Activated naive CD8-positive, alpha-beta T cell treated with anti-CD3 and anti-CD28 coated beads for 36 hours (primary cell): ENCODE measurements at places on chromosomes 16 and 17. TPM values are rescaled to one million over a fixed set of nuclear protein-coding genes. Genes with fewer than 3 reads are reported as not detected.

The SLC9A5 gene
- total RNA-seq, result 6.1 TPM

The NAGS gene
- 0.82 TPM for total RNA-seq

DNA sequence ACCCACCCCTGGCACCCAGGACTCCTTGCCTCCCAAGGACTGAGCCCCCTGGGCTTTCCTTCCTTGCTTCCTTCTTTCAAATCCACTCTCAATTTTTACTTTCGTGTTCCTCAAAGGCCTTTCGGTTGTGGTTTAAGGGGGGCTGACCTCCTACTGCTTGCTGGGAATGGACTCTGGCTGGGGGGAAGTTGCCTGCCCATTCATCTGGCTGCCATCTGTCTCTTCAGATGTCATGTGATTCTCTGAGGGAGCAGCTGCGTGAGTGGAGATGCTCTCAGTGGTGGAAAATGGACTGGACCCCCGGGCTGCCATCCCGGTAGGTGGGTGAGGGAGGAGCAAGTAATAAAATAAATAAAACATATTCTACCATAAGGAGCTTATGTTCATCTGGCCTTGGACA lies 93.8 kb upstream of the RPRML start:
- no peak for DNase-seq

DNA sequence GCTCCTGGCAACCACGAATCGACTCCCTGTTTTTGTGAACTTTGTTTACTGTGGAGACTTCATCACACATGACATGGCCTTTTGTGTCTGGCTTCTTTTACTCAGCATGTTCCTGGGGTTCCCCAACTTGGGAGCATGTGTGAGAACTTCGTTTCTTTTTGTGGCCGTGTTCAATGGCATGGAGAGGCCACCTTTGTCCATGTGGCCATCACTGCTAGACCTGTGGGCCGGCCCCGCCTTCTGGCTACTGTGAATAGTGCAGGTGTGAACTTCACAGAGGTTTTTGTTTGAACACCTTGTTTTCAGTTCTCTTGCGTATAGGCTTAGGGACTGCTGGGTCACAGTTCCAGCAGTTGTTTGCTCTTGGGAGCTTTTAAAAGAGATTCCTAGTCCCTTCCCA lies 5.7 kb upstream of the SLC38A8 start:
- no peak for DNase-seq

The MT1M gene
- total RNA-seq, result not detected

DNA sequence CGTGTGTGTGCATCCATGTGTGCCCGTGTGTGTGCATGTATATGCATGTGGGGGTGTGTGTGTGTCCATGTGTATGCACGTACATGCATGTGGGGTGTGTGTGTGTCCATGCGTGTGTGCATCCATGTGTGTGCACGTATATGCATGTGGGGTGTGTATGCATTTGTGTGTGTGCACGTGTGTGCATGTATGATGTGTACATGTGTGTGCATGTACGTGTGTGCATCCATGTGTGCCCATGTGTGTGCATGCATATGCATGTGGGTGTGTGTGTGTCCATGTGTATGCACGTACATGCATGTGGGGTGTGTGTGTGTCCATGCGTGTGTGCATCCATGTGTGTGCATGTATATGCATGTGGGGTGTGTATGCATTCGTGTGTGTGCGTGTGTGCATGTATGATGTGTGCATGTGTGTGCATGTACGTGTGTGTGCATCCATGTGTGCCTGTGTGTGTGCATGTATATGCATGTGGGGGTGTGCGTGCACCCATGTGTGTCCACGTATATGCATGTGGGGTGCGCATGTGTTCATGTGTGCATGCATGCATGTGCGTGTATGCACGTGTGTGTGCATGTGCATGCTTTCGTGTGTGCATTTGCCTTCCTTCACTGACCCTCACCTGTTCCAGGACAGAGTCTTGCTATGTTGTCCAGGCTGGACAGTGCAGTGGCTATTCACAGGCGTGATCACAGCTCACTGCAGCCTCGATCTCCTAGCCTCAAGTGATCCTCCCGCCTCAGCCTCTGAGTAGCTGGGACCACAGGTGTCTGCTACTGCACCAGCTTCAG lies 129.6 kb upstream of the TNRC6C start:
- DNase-seq, result no peak

DNA sequence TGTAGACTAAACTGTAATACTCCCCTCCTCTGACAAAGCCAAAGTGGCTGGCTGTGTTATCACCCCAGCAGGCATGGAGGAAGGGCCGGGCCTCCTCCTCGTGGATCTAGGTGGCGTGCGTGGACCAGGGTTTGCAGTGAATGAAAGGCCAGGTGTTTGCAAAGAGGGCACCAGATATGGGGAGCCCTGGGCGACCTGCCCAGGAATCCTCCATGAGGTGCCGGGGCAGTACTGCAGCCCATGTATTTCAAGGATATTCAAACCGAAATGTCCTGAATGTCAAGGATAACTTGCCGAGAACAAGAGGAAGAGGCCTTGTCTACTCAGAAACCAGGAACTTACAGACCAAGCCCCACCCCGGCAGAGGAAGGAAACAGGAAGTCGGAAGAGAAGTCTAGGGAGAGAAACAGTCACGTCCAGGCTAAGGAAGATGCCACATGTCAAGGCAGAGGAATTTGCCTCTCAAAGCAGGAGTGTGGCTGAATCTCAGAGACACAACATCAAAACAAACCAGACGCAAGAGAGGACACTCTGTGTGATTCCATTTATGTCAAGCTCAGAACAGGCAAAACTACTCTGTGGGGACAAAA lies 13.7 kb upstream of the OSGIN1 start:
- DNase-seq, result no peak

GRCh38 chr17:68089881-68090280 lies 54.3 kb downstream of the KPNA2 start:
- DNase-seq, result no peak

GRCh38 chr16:61465285-61465684 lies 571.0 kb downstream of the CDH8 start:
- DNase-seq, result no peak

GRCh38 chr16:85234310-85235204 lies 122.3 kb upstream of the CIBAR2 start:
- DNase-seq, result no peak

GRCh38 chr17:48002916-48003416 lies 32.1 kb downstream of the CDK5RAP3 start:
- DNase-seq, result no peak

The MYH8 gene
- total RNA-seq, result not detected

- DNase-seq, result no peak
Measured at GRCh38 chr16:56306690-56307533, 115.6 kb downstream of the GNAO1 start.

The HBQ1 gene
- 1.2 TPM for total RNA-seq

The CA5A gene
- total RNA-seq, result not detected

- no peak for DNase-seq
Measured at GRCh38 chr17:80826955-80827645, 164.5 kb upstream of the CHMP6 start.

The ZNRF1 gene
- total RNA-seq, result 5.6 TPM

- DNase-seq, result no peak
Measured at GRCh38 chr16:85915125-85915845, 16.3 kb downstream of the IRF8 start.

DNA sequence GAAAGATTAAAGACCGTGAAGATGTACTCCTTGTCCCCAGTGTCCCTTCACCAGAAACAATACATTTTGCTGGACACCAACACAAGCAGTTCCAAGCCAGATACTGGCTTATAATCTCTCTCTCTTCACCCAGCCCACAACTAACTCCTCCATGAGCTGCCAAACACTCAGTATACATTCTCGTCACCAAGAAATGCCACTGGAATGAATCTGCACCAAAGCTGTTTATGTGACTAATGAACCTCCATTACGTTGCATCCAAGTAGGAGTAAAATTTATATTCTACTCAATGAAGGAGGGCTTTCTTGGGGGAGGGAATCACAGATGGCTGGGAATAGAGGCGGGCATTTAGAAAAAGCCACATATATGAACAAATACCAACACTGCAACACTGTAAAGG lies 20.9 kb upstream of the SOX9 start:
- DNase-seq, result no peak

DNA sequence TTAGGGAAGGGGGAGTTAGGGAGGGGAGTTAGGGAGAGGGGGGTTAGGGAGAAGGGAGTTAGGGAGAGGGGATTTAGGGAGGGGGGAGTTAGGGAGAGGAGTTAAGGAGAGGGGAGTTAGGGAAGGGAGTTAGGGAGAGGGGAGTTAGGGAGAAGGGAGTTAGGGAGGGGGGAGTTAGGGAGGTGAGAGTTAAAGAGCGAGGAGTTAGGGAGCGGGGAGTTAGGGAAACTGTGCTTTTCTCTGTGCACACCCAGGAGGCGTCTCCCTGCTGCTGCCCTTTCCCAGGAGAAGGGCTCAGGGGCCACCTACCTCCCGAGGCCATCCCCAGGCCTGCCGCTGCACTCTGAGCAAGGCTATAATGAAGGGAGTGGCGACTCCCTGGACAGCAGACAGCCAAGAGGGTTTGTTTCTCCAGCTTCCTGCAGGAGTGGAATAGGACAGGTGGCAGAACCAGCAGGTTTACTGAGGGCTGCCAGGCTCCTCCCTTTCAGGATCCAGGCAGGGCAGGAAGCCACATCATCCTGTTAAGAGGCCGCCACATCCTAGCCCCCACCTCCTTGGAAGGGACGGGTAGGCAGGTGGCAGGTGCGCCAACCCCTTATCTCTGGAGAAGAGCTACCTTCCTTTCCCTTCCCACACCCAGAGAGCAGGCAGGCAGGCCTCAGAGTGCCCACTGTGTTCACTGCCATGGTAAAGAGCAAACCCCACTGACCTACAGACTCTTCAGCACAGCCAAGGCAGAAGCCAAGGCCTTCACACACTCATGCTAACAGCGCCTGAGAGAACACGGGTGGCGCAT lies 4.3 kb downstream of the CANT1 start:
- no peak for DNase-seq
